NCI-H1694 (cell line): ENCODE measurements at places on chromosomes 3 and 15.

DNA sequence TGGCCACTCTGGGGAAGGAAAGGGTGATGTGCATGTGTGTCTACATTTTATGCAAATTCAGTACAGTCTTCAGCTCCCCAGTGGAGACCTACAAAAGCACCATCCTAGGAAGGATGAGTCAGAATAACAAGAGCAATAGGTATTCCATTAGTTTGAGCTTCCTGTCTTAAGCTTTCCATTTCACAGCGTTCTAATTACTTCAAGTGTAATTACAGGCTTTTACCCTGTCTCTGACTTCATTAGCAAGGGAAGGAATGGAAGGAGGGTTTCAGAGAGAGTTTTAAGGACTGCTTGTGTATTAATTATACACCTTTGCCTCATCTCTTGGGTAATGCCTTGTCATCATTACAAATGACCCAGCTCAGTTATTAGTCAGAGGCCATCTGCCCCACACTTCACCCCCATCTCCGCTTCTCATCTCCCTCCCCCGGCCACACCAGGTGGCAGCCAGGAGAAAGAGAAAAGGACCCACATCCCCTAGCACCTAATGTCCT is 202.8 kb upstream of the MRPL3 start:
- DNase-seq: no peak

DNA sequence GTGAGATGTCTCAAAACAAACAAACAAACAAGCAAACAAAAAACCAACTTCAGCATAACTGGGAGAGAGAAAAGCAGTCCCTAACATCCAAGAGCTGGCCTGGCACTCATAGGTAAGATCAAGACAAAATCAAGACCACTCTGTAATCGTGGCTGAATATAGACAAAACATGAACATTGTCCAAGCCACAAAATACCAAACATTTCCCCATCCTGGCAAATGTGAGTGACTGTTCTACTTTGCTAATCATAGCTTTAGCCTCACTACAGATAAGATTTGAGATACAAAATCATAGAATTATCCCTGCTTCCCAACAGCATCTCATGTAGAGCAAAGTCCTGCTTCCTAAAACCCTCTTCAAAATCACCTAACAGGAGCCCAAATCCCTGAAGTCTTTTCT is 116.7 kb upstream of the PRTG start:
- DNase-seq: no peak

DNA sequence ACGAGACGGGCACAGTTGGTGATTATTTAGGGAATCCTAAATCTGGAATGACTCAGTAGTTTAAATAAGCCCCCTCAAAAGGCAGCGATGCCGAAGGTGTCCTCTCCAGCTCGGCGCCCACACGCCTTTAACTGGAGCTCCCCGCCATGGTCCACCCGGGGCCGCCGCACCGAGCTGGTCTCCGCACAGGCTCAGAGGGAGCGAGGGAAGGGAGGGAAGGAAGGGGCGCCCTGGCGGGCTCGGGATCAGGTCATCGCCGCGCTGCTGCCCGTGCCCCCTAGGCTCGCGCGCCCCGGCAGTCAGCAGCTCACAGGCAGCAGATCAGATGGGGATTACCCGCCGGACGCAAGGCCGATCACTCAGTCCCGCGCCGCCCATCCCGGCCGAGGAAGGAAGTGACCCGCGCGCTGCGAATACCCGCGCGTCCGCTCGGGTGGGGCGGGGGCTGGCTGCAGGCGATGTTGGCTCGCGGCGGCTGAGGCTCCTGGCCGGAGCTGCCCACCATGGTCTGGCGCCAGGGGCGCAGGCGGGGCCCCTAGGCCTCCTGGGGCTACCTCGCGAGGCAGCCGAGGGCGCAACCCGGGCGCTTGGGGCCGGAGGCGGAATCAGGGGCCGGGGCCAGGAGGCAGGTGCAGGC is 318.0 kb downstream of the FGF12 start:
- no peak for DNase-seq

- no peak for DNase-seq
Observed at GRCh38 chr3:29334706-29335105, 53.8 kb downstream of the RBMS3 start.

- DNase-seq: no peak
Observed at GRCh38 chr3:16767006-16767405, 117.7 kb upstream of the PLCL2 start.

DNA sequence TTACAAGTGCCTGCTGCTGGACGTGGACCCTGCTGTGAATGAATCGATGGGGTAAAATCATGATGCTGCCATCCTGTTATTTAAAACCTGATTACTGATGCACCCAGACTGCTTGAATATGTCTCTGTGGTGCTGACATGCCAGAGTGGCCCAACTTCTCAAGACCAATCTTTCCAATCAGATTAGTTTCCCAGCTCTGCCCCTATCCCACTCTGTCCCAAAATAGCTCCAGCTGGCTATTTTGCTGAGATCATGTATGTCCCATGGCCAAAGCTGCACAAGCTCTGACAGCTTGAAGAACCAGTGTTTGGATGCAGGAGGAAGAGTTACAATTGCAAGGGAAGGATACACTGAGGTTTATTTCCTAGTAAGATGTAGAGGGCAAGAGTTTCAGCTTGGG is 153.6 kb downstream of the TMEM108 start:
- DNase-seq: no peak

DNA sequence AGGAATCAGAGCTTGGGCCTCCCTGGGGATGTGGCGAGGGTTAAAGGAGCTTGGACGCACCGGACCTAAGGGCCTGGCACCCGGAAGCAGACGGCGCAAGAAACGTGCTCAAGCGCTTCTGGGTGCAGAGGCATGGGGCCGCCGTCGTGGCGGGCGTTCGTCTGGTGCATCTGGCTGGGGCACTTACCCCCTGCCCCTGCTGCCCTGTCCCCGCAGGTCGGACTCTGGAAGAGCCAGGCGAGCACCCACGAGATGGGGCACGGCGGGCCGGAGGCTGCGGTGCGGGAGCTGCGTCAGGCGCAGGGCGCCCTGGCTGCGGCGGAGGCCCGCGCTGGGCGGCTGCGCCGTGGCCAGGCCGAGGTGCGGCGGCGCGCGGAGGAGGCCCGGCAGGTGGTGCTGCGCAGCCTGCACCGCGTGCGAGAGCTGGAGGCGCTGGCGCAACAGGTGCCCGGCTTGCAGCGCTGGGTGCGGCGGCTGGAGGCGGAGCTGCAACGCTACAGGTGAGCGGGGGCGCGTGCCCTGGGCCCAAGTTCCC is 2.5 kb downstream of the EFCC1 start:
- DNase-seq: no peak

GRCh38 chr15:50107157-50107556 is 11.9 kb downstream of the ATP8B4 start:
- no peak for DNase-seq

DNA sequence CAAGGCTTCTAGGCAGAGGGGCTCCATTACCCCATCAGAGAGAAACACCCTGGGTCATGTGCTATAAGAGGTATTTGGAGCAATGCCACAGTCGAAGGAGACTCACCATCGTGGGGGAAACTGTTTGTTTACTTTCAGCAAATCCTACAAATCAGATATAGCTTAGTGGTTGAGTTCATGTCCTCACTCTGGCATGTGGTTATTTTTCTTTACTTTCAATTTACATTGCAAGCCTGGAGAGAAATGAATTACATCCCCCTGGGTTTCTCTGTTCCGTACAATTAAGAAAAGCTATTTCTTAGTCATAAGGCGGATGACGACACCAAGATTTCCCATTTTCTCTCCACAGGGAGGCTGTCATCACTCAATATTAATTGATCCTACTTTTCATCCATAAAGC is 36.9 kb downstream of the RFTN1 start:
- DNase-seq: no peak
